ENCODE measurements at places on chromosomes 6 and 20.
A peak's percentile ranks its signal among the peaks of the same experiment; 100 is the strongest.

DNA sequence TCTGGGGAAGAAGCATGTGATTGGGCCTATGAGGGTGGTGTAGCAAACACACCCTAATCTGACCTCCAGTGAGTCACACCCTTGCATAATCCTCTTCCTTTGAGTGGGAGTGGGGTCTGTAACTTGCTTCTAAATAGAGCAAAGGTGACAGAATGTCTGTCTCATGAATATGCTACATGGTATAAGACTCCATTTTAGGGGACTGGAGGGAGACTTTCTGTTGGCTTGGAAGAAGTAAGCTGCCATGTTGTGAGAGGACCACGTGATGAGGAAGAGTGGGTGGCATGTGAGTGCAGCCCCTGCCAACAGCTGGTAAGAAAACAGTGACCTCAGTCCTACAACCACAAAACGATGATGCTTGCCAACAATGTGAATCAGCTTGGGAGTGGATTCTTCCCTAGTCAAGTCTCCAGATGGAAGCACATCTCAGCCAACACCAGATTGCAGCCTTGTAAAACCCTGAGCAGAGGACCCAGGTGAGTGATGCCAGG, 3.7 kb downstream of the AK9 start:
- DNase-seq: peak; percentile 95

DNA sequence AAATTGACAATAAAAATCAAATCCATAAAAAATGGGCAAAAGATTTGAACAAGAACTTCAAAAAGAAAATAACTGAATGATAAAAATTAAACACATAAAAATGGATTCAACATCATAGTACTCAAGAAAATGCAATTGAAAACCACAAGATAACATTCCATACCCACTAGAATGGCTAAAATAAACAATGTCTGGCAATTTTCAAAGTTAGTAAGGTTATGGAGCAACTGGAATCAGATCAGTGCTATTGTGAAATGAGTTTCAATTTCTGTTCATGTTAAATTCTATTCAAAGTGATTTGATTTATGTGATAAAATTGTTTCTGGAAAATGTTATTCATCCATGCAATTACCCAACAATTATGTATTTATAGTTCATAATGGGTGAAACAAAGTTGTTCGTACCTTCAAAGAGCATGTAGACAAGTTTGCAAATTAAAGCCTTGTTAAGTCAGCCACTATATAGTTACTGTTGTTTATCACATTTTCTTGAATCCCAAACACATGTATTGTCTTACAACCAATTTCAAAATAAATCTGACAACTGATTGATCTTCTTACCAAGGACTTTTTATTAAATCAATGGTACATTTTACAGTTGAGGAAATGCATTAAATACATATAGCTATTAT, 151.5 kb upstream of the CENPW start:
- DNase-seq: peak; percentile 25

DNA sequence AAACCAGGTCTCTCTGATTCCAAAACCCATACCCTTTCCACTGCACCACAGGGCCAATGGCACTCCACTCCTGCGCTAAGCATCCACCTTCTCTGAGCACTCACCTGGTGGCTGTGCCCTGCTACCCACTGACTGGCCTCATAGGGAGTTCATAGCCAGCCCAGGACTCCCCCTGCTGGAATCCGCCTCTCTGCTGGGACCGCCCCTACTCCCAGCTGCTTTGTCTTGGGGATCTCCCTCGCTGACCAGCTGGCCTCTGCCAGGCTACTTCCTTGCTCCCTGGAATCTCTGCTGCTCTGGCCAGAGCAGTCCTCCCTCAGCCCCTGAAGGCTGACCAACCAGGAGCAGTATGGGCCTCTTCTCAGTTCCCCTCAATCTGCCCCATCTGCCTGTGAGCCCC, 129.7 kb downstream of the FAXC start:
- DNase-seq: no peak

DNA sequence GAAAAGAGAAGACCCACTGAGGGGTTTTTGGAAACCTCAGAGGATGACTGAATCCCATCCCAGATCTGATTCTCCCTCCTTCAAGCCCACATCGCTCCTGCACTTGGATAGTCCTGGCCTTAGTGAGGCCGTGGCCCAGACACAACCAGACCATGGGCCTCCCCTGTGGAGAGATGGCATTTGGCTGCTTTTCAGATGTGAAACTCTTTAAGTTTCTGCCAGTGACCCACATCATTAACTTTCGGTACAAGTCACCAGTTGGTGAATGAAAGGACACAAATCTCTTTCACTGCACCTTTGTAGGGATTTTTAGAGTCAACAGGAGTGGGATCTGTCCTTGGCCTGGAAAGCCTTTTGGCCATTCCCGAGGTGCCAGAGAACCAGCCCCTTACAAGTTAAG, 116.6 kb downstream of the SASH1 start:
- DNase-seq: no peak

GRCh38 chr20:9442858-9443257, 71.5 kb upstream of the LAMP5 start:
- DNase-seq: peak; percentile 34

DNA sequence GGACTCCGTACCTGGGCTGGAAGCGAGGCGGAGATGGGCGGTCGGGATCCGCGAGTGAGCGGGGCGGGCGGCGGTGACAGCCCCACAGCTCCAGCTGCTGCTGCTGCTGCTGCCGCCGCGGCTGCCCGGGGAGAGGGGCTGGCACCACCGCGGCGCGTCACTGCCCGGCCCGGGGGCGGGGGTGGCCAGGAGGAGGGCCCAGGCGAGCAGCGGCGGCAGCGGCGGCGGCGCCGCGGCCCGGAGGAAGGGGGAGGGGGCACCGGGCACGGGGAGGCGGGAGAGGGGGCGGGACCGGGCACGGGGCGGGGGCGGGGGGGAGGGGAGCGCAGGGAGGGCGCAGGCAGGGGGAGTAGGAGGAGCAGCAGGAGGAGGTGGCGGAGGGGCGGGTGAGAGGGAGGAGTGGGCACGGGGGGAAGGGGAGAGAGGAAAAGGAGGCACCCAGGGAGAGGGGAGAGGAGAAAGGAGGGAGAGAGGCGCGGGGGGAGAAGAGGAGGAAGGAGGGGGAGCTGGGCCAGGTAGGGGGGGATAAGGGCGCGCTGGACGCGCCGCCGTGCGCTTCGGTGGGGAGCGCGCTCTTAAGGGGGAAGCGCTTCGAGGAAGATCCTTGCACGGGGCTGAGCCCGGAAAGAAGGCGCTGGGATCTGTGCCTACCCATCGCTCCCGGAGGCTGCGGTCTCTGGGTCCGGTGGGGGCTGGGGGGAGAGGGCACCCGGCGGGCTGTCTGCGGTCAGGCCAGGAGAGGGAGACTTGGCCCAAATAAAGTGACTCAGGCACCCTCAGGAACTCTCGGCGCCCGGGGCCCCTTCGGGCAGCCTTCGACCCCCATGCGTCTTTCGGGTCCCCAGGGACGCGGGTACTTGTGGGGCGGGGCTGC, 101.5 kb downstream of the NOL4L start:
- peak; percentile 74 for DNase-seq

DNA sequence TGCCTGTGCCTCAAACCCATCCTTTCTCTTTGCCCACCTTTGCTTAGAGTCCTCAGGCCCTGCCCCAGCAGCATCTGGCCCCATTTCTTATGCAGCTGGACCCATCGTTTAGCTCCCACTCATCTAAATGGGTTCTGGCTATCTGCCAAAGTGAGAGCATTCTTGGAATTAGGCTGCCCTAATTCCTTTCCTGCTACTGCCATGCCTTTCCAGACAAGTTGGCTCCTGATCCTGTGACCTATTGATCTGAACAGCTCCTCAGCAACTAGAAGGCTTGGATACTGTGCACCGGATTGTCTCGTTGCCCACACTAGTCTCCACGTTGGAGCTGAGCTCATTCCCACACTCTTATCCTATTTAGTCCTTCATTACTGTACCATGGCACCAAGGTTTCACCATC, 22.9 kb downstream of the DZANK1 start:
- DNase-seq: peak; percentile 28

- DNase-seq: no peak
These were observed 438.1 kb upstream of the AGPAT4 start for GRCh38 chr6:161711938-161712337.

DNA sequence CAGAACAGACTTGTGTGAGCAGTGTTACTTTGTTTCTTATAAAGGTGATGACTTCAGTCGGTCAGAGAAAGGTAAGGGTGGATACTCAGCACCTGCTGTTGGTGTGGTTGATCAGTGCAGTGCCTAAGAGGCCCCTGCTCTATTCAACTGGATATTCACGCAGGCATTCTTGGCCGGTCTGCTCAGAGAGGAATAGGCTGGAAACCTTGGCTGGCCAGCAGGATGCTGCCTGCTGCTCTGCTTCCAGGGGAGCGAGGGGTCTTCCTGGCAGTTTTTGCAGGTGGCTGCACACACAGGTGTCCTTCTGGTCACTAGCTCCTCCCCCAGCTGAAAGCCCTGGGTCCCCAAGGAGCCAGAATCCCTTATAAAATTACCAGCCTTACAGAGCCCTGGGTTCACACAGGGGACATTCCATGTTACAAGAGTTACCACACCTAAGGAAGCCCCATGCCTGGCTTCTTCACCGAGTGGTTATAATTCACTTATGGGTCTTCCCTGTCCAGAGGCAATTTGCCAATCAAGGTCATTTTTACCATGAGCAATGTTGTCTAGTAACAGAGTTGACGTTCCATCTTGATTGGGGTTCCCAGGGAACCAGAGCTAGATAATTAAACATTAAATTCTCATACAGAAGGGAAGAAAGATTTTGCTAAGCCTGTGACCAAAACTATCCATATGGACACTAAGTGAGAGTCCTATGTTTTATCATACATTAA, 16.4 kb downstream of the SYNJ2 start:
- DNase-seq: no peak

GRCh38 chr20:57234556-57235251, 31.7 kb downstream of the BMP7 start:
- DNase-seq: no peak

DNA sequence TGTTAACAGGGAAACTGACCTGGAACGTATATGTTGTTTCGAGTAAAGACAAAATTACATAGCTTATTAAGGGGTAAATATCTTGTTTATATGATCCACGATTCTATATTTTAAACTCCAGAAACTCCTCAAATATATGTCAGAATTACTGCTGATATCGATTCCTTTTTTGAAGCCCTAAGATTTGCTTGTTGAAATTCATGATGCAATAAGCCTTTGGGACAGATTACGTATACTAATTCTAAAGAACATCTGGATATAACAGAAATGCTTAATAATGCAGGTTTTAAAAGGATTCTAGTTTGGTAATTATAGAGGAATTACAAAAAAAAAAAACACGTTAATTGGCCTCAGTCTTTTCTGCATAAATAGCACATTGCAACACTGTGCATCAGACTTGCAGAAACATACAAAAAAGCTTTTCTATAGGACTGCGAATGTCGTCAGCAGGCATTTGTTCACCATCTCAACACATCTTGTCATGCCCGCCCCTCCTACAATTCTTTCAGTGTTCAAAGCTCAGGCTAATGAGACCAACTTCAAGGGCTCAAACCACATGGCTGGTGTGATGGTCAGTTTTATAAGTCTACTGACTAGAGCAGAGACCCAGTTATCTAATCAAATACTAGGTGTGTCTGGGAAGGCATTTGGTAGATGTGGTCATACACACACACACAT, 74.9 kb downstream of the AGPAT4 start:
- no peak for DNase-seq

DNA sequence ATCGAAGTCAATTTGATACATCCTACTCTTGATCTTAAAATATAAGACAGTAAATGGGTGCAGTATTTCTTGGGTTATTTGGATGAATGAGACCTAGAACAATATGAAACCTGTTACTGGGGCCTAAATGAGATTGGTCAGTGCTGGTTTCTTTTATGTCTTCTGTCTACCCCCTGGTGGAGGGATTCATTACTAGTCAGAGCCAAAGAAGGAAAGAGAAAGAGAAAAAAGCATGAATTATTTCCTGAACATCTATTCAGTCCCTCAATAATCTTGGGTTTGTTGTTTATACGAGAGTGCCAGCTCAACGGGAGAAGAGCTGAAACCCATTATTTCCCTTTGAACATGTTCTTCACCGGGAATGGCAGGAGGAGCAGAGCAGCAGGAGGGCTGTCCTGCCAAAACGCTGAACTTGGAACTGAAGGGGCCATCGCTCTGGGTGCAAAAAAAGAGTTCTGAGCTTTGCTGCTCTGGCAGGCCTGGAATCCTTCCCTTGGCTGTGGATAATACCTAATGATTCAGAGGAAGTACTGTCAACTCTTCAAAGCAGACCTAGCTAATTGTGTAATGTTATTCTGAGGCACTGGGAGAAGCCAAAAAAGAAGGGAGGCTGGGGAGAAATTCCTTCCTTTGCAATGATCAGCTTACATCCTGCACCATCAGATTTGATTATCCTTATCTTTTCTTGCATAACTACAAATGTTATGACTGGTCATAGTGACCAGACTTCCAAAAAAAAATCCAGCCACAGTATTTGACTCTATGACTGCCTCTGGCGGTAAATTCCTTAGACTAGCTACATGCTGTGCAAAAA, 72.0 kb downstream of the BLOC1S5 start:
- DNase-seq: peak; percentile 80

DNA sequence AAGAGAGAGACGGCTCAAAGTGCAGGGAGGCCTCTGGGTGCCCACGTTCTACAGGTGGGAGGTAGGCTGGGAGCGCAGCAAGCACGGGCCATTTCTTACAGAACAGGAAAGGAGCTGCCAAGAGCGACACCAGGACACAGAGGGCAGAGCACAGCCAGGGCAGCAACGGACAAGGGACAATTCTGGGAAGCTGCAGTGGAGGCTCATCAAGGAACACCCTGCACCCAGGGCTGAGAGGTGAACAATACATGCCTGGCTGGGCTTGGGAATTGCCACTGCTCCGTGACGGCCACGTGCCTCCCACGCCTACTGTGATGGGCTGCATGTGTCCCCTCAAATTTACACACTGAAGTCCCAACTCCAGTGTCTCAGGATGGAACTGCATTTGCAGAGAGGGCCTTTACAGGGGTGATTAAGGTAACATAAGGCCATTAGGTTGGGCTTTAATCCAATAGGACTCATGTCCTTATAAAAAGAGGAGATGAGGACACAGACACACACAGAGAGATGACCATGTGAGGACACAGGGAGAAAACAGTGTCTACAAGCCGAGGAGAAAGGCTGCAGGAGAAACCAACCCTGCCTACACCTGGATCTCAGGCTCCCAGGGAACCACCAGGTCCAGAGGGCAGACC, 13.6 kb downstream of the SERPINB6 start:
- DNase-seq: no peak

- DNase-seq: no peak
These were observed 7.1 kb downstream of the SLC13A3 start for GRCh38 chr20:46644160-46644559.

DNA sequence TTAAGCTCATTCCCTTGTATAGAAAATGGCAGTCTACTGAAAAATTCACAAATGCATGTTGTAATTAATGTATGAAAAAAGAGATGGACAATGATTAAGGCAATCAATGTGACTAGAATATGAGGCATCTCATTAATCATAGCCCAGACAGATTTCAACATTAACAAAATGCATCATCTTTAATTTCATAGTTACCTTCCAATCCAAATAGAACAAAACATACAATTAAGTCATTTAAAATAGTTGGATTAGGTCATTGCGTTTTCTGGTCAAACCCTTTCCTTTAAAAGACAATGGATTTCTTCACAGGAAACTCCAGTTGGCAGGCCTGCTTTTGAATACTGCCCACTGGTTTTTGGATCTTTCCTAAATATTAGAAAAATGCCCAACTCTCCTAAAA, 203.9 kb downstream of the HAO1 start:
- DNase-seq: no peak

All from AG10803 (cell line).